ENCODE measurements at places on chromosomes 16 and 17. TPM values are rescaled to one million over a fixed set of nuclear protein-coding genes. Genes with fewer than 3 reads are reported as not detected.

Gene KRTAP9-9
- not detected for total RNA-seq

Gene SLC52A1
- total RNA-seq: 0.15 TPM

Gene CLDN7
- total RNA-seq: 0.70 TPM

Gene EVPLL
- not detected for total RNA-seq

Gene TERB1
- total RNA-seq: 0.08 TPM

Gene CMIP
- 4.1 TPM for total RNA-seq

Gene PDILT
- not detected for total RNA-seq

Gene STAC2
- under 0.01 TPM for total RNA-seq

Gene ADORA2B
- total RNA-seq: 108 TPM

Gene PIMREG
- total RNA-seq: not detected

Gene FBRS
- 6.6 TPM for total RNA-seq

Gene CACNA1G
- under 0.01 TPM for total RNA-seq

Gene PPP1R27
- total RNA-seq: 0.15 TPM

Gene DNAH9
- not detected for total RNA-seq

Gene TIMP2
- total RNA-seq: 102 TPM

Gene C16orf86
- 3.6 TPM for total RNA-seq

Gene BRD7
- 21.2 TPM for total RNA-seq

Gene TBC1D3G
- not detected for total RNA-seq

Gene TSPAN10
- total RNA-seq: 2.0 TPM

Gene KCNH6
- not detected for total RNA-seq

Gene KRT20
- total RNA-seq: not detected

Gene CDC6
- 5.6 TPM for total RNA-seq

Gene CLEC18A
- total RNA-seq: 9.2 TPM

Gene RAMP2
- total RNA-seq: 0.30 TPM

Gene ZNF652
- total RNA-seq: 8.0 TPM

Gene LUC7L3
- 25.9 TPM for total RNA-seq

Gene DBF4B
- 2.3 TPM for total RNA-seq

Gene CHST5
- total RNA-seq: not detected

Gene DOC2A
- total RNA-seq: 0.23 TPM

Gene C16orf92
- total RNA-seq: not detected
